ENCODE measurements at places on chromosomes 3 and 15.

DNA sequence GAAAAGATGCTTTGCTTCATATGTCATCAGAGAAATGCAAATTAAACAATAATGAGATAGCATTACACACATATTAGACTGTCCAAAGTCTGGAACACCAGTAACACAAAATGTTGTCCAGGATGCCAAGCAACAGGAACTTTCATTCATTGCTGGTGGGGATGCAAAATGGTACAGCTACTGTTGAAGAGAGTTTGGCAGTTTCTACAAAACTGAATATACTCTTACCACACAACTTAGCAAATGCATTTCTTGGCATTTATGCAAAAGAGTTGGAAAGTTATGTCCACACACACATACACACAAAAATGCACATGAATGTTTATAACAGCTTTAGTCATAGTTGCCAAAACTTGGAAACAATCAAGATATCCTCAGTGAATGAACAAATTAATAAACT, 195.2 kb upstream of the MME start:
- no peak for DNase-seq

GRCh38 chr3:22349215-22349851, 598.3 kb upstream of the ZNF385D start:
- no peak for DNase-seq

GRCh38 chr3:52880474-52880873, 16.9 kb downstream of the STIMATE start:
- no peak for DNase-seq

GRCh38 chr3:32195995-32196540, 42.4 kb upstream of the CMTM8 start:
- no peak for DNase-seq

DNA sequence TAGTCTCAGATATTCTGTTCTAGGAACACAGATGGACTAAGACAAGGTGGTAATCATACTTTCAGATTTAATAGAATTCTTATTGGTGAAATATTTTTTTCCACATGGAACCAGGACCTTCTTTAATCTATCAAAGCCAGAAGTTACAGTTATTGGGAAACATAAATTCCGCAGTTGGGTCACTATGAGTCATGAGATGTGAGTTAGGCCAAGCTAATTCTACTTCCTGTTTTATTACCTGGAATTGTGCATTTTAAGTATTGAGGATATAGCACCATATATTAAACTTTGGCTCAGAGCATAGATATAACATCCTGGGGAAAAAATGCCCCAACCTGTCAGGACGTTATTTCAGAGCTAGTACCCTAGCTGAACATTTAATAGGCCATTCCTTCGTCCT, 96.4 kb upstream of the P3H2 start:
- DNase-seq = no peak

- DNase-seq = no peak
These were observed 453.1 kb downstream of the GBE1 start for GRCh38 chr3:81308306-81308705.

- no peak for DNase-seq
These were observed 153.1 kb upstream of the DPH6 start for GRCh38 chr15:35698966-35699575.

DNA sequence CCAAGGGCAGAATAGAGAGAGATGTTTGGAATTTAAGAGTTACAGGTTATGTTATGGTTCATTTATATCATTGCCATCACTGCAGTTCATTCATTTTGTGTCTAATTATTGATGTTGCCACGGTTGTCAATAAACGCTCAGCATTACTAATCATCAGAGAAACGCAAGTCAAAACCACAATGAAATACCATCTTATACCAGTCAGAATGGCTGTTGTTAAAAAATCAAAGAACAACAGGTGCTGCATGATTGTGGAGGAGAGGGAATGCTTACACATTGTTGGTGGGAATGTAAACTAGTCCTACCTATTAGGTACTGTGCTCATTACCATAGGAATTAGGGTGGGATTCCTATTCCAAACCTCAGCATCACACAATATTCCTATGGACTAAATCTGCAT, 350.5 kb downstream of the TIGIT start:
- DNase-seq = no peak

GRCh38 chr15:79994615-79995014, 23.6 kb upstream of the BCL2A1 start:
- DNase-seq = no peak

DNA sequence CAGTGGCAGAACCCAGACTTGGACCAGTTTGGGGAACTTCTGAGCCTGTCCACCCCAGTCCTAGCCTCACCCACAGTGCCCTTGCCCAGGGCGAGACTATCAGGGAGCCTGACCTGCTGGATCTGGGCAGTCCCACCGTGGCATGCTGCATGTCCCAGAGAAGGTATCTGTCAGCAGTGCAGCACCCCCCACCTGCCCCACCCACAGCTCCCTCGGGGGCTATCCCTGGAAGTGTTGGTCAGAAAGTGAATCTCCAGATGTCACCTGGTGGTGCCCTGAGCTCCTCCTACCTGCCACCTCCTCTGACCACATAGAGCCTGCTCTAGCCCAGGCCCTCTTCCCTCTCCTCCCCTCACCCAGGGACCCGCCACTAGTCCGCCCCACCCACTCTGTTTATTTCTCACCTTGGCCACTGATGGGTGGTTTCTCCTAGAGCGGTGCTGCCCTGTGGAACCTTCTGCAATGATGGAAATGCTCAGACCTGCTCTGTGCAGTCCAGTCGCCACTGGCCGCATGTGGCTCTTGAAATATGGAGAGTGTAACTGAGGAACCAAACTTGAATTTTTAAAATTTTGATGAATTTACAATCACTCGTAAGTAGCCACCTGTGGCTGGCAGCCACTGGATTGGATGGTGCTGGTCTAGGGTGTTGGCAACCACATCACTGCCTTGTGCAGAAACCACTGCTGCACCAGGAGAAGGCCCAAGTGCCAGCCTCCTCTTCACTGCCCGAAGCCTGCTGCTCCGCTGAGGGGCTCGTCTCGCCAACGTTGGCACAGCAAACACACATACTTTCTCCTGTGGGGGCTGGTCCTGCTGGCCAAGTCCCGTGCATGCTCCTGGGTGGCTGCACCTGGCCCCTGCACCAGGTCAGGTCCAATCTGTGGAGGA, 13.1 kb downstream of the HDAC11 start:
- no peak for DNase-seq

- DNase-seq = no peak
These were observed 353.4 kb downstream of the EPHB1 start for GRCh38 chr3:135148398-135149020.

DNA sequence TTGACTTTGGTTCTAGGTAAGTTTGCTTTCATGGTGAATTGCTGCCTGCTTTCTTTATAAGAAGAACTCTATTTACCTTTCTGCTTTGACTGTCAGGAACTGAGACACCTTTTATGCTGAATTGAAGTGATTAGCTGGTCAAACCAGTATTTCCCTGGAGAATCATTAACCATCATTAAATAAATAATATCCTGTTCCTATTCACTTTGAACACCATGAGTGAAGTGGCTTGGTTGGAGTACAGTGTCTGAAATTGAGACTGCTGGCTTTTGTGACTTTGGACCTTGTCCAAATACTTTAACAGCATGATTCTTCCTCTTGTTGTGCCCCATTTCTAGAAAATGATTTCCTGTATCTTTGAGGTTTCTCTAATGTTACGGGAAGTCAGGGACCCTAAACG, 5.6 kb upstream of the TMEM62 start:
- DNase-seq = peak; percentile 37

GRCh38 chr15:57452090-57452754, 75.9 kb downstream of the CGNL1 start:
- DNase-seq = no peak

GRCh38 chr3:129006864-129007263, 5.8 kb downstream of the EFCC1 start:
- no peak for DNase-seq

- no peak for DNase-seq
These were observed 59.3 kb upstream of the LMOD3 start for GRCh38 chr3:69181592-69182211.

GRCh38 chr3:64411101-64411500, 185.8 kb upstream of the PRICKLE2 start:
- no peak for DNase-seq

DNA sequence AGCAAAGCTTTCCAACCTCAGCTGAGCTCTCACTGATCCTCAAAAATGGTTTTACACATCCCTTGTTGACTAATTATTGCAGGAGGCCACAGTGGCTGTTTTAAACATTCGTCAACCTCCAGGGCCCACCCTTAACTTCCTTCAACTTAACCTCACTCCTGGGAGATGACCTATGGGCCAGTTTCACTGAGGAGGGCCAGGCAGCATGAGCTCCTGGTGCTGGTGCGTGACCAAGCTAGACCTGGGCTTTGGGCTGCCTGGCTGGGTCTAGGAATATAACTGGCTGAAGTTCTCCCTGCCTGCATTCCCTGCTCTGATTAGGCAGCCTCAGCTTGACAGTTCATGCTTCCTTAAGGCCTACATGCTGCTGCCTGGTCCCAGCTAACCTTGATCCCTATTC, 273.7 kb upstream of the ATP11B start:
- DNase-seq = no peak

DNA sequence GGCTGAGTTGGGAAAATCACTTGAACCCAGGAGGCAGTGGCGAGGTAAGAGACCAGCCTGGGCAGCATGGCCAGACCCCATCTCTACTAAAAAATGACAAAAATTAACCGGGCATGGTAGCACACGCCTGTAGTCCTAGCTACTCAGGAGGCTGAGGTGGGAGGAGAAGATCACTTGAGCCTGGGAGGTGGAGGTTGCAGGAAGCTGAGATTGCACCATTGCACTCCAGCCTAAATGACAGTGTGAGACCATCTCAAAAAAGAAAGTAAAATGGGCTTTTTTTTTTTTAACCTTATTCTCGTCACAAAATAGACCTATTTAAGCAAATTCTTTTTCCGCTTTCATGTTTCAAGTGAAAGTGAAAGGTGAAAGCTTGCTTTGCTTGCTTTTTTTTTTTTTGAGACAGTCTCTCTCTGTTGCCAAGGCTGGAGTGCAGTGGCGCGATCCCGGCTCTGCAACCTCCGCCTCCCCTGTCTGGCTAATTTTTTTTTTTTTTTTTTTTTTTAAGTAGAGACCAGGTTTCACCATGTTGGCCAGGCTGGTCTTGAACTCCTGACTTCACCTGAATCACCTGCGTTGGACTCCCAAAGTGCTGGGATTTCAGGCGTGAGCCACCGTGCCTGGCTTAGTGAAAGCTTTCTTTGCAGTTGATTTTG, 3.6 kb downstream of the PDIA3 start:
- peak; percentile 72 for DNase-seq

DNA sequence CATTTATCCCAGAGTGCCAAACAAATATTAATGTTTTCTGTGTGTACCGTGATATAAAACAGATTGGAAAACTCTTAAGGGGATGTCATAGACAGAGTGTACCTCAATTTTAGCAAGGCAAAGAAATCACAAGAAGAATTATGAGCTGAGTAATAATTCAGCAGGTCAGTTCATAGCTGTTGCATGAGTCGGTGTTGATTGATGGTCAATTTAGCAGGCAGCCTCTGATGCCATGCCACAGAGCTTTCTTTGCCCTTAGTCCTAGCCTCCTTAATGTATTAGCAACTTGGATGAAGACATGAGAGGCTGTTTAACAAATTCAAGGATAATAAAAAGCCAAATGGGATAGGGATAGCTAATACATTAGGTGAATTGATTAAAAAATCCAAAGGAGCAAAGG, 6.8 kb downstream of the SLC35A5 start:
- DNase-seq = no peak

DNA sequence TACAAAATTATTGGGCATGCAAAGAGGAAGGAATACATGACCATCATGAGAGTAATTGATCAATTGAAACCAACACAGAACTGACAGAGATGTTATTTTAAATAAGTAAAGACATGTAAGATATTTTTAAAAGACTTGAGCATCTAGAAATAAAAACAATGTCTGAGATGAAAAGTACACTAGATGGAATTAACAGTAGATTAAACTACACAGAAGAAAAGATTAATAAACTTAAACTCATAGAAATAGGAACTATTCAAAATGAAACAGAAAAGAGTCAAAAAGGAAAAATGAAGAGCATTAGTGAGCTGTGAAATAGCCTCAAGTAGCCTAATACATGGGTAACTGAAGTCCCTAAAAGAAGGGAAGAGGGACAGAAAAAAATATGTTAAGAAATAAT, 8.5 kb upstream of the ARF4 start:
- DNase-seq = no peak

- peak; percentile 44 for DNase-seq
These were observed 175.7 kb downstream of the TNIK start for GRCh38 chr3:171284308-171285075.

- no peak for DNase-seq
These were observed 14.2 kb downstream of the CP start for GRCh38 chr3:149207475-149207874.

DNA sequence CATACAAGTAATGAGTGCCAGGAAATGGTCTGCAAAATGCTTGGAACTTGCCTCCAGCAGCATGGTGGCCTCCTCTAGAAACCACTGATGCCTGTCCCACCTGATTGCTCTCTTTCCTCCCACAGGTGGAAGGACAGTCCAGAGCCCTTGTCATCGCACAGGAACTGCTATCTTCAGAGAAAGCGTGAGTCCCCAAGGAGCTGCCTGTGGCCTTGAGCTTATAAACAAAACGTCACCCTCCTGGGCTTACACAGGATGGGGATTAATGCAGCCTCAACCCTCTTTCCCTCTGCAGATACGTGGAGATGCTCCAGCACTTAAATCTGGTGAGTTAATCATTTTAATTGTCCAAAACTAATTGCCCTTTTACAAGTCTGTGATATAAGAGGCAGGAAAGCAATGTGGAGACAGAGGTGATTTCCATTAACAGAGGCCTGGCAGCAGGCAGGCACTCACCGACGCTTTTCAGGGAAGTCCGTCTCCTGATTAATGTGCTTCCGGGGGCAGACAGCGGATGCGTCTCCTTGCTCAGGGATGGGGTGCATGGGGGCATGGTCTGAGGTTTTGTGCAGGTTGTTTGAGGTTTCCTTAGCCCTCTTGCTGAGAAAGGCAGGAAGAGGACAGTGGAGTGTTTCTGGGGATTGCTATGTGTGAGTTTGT, 61.8 kb downstream of the FGD5 start:
- DNase-seq = no peak

GRCh38 chr3:142794508-142794907, 70.7 kb downstream of the TRPC1 start:
- DNase-seq = no peak

DNA sequence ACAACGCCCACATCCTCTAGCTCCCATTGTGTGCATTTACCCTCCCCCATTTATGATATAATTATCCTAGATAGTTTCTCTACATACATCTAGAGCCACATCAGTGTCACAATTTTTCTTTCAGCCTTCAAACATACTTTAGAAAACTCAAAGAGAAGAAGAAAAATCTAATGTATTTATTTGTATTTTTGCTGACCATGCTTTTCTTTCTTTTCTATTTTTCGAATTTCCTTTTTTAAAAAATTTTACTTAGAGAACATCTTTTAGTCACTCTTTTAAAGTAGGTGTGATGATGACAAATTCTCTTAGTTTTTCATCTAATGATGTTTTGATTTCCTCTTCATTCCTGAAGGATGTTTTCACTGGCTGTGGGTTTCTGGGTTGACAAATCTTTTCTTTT, 117.0 kb upstream of the CHL1 start:
- no peak for DNase-seq

- DNase-seq = no peak
These were observed 10.0 kb downstream of the IQSEC1 start for GRCh38 chr3:13063225-13063624.
